Neural progenitor cell (in vitro differentiated cells): ENCODE measurements at places on chromosomes 11 and 22. TPM values are rescaled to one million over a fixed set of nuclear protein-coding genes. Genes with fewer than 3 reads are reported as not detected.
A peak's percentile ranks its signal among the peaks of the same experiment; 100 is the strongest.

GRCh38 chr11:63764340-63764678 is 4.3 kb downstream of the ZFTA start:
- peak overlapping the region; percentile 62 for H3K4me3 ChIP-seq
- H3K27ac ChIP-seq: no peak overlapping the region
- DNase-seq: no peak
- peaks cover 7% of the 10 kb centered on the region for H3K36me3 ChIP-seq

- no peak for DNase-seq
- H3K27ac ChIP-seq: no peak overlapping the region
- no peaks in the 10 kb centered on the region for H3K36me3 ChIP-seq
- H3K27me3 ChIP-seq: no peaks in the 10 kb centered on the region
- no peak overlapping the region for H3K4me3 ChIP-seq
- H3K4me1 ChIP-seq: no peaks in the 10 kb centered on the region
Observed at GRCh38 chr22:20232781-20233180, 35.3 kb downstream of the RTN4R start.

ARHGAP32 gene
- total RNA-seq: 14.7 and 21.4 TPM in 2 replicates

UBQLN3 gene
- 0.37 and 0.39 TPM in 2 replicates for total RNA-seq
